Stimulated activated naive CD4-positive, alpha-beta T cell treated with Interleukin-2 at 50 U/mL for 16 hours (primary cell): ENCODE measurements at places on chromosomes 11 and 22.

- DNase-seq = no peak
Observed at GRCh38 chr11:110977661-110978060, 265.4 kb upstream of the ARHGAP20 start.

DNA sequence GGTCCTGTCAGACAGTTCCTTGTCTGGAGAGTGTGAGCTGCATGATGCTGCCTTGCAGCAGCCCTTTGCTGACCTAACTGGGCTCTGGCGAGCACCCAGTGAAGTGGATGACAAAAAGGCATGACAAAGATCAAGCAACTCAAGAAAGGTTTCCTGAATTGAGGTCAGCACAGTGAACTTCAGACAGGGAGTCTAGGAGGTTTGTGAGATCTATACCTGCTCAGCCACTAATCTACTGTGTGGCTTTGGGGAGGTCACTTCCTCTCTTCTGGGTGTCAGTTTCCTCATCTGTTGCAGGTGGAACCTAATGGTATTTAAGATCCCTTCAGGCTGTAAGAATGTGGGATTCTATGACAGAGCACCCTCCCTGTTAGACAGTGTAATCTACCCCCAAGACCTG lies 213.9 kb upstream of the NARS2 start:
- DNase-seq = no peak

- peak; percentile 69 for DNase-seq
Observed at GRCh38 chr11:68003846-68004550, at the start of gene UNC93B1. Gene UNC93B1, minus strand, starts transcription at chr11:68004097. Its CDS starts 54 bp downstream, at chr11:68004043.

DNA sequence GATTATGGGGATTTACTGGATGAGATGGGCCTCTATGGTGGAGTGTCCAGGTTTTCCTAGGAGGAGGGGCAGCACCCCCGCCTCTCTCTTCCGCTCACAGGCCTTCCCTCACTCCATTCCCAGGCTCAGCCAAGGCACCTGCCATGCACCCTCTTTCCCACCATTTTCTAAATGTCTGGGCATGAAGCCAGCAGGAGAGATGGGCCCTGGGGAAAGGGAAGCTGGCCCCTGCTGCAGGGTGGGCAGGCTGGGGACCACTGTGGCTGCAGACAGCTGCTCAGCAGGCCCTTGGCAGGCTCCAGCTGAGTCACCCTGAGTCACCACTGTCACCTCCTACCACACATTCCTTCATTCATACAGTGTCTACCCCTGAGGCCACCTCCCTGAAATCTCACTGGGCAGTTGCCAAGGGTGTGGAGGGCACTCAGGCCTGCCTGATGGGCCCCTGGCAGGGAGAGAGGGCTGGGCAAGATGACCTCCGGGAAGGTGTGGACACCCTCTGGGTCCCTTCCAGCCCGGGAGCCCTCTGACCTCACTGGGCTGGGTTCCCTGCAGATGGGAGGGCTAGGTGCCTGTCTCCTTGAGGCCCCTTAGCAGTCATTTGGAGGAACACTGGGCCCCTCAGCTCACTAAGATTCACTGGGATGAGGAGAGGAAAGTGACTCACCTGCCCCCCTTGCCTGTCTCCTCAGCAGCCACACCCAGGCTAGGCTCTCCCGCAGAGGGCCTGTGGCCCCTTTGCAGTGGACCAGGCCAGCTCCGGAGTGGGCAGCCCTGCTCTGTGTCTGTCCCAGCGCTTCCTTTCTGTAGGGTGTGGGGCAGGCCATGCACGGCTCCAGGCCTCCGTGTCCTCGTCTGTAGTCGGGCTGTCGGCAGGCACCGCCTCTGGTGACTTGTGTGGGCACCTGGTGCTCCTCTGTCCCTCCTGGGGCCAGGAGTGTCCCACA lies 7.8 kb downstream of the MYEOV start:
- peak; percentile 40 for DNase-seq
